ENCODE measurements at places on chromosomes 7 and 10. TPM values are rescaled to one million over a fixed set of nuclear protein-coding genes. Genes with fewer than 3 reads are reported as not detected.
A peak's percentile ranks its signal among the peaks of the same experiment; 100 is the strongest.

DNA sequence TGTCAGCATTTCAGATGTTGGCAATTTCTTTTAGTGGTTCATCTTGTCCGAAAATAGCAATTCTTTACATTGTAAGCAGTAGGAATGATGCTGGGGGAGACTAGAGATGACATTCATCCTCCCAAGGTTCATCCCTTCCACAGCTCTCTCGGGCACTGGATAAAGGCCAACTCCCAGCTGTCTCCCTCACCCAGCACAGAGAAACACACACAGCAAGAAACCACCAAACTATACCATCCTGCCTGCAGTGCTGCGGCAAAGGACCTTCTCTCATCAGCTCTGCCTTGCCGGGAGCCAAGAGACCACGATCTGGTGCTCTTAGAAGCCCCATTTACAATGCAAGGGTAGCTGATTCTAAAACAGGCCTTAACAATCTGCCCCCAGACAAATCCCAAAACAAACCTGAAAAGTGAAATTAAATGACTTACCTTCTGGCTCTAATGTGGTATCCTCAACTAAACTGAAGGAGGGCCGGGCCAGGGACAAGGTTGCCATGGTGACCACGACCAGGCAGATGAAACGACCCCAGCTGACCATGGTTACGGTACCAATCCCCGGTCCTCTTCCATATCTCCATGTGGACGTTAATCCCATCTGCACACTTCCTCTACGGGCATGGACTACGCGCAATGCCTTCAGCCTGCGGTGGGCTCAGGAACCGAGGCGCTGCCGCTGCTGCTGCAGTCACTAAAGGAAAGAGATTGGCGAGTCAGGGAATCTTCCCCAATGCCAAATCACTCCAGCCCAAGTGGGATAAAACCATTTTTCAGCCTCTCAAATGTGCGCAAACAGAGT lies 4.8 kb downstream of the FGFR2 start:
- H3K27me3 ChIP-seq, result no peaks in the 10 kb centered on the region
- H3K27ac ChIP-seq, result no peak overlapping the region
- DNase-seq, result no peak
- H3K4me3 ChIP-seq, result no peak overlapping the region

DNA sequence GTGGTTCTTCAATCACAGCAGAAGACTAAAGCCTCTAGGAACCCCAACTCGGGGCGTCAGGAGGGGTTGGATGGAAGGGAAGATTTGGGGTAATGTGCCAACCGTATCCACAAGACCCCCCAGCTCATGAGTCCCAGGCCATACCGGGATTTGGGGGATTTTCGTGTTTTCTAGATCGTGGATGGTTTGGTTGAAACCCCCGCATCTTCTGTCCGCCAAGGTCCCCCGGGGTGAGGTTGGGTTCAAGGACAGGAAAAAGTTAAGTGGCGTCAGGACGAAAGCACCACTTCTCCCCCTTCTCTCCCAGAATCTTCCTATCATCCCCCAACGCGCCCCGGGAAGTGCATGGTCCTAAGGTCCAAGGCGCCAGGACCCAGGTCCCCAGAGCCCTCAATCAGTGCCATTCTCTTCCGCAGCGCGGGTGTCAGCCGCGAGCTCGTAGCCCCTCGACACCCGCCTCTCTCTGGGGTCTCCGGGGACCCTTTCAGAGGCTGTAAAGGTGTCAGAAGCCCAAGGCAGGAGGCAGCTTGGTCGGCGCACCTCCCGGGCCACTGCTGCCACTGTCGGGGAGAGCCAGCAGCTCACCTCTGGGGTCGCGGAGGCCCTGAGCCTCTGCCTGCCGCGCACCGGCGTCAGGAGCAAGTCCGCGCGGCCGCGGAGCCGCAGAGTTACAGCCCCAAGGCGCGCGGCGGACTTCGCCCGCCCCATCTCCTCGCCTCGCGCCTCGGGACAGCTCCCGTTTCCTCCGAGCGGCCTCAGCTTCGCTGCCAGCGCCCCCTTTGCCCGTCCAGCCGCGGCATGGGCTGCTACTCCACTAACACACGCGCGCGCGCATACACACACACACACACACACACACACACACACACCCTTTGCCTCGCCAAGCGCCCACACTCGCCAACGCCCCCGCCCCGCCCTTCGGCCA lies 1.5 kb downstream of the MKX start:
- no peaks in the 10 kb centered on the region for H3K36me3 ChIP-seq
- no peaks in the 10 kb centered on the region for H3K27me3 ChIP-seq
- H3K4me1 ChIP-seq, result peaks cover 31% of the 10 kb centered on the region
- DNase-seq, result peak; percentile 18
- H3K4me3 ChIP-seq, result peak overlapping the region; percentile 38

DNA sequence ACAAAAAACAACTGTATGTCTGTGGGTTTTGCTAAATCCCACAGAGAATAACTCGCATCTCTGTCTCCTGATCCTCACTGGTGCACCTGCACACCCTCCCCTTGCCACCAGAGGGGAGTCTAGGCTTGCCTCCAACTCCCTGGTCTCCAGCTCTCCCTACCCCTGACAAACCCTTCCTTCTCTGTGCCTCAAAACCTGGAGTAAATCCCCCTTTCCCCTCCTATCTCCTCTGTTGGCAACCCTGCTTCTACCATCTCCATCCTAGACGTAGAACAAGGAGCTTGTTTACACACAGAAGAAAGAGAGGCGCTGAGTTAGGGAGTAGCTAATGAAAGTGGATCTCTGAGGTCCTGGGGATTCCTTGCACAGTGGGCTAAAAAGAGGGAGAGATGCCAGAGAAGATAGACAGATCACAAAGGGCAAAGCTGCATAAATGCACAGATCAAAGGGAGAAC lies 6.0 kb downstream of the MBLAC1 start:
- H3K4me1 ChIP-seq, result peaks cover 14% of the 10 kb centered on the region
- H3K4me3 ChIP-seq, result no peak overlapping the region
- no peaks in the 10 kb centered on the region for H3K36me3 ChIP-seq
- H3K27ac ChIP-seq, result peak overlapping the region; percentile 9
- H3K27me3 ChIP-seq, result no peaks in the 10 kb centered on the region

GRCh38 chr10:124612611-124613498 lies 131.3 kb downstream of the FAM53B start:
- no peaks in the 10 kb centered on the region for H3K27me3 ChIP-seq
- H3K4me3 ChIP-seq, result no peak overlapping the region
- H3K27ac ChIP-seq, result no peak overlapping the region
- H3K36me3 ChIP-seq, result no peaks in the 10 kb centered on the region
- peaks cover 15% of the 10 kb centered on the region for H3K4me1 ChIP-seq

COL17A1 gene
- total RNA-seq, result 30.6 TPM

DNA sequence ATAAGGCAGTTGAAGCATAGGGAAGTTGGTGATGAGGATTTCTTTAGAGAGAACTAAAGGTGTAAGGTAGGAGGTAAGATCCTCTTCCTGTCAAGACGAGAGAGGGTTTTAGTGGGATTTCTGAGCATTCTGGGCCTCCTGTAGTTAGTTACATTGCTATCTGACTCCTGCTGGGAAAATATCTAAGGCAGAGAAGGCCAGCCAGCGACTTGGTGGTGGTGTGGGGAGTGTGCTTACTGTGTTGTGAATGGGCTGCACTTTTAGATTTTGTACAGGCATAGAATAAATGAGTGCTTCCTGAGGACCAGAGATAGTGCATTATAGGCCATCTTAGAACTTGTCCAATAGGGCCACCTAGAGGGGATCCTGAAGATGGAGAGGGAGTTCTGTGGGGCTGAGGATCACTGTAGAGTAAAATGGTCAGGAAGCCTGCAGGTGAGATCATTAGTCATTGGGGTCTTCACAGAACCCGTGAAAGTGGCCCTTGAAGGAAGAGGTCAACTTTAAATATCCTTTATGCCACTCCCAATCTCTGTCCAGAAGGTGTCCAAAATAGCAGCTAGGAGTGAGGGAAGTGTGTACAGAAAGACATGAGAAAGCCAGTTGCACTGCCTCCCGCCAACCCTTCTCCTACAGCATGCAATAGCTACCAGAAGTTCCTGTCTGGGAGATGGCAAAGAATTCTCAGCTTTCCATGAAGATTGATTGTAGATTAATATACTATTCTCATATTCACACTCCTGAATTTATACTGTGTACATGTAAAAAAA lies 266.6 kb downstream of the POLR1F start:
- H3K36me3 ChIP-seq, result no peaks in the 10 kb centered on the region
- no peak overlapping the region for H3K27ac ChIP-seq
- no peaks in the 10 kb centered on the region for H3K27me3 ChIP-seq
- DNase-seq, result no peak

GRCh38 chr7:139758388-139758787 lies 19.4 kb downstream of the HIPK2 start:
- no peaks in the 10 kb centered on the region for H3K36me3 ChIP-seq
- no peaks in the 10 kb centered on the region for H3K4me1 ChIP-seq
- no peaks in the 10 kb centered on the region for H3K27me3 ChIP-seq
- no peak overlapping the region for H3K27ac ChIP-seq
- H3K4me3 ChIP-seq, result no peak overlapping the region

- H3K36me3 ChIP-seq, result no peaks in the 10 kb centered on the region
- no peak overlapping the region for H3K4me3 ChIP-seq
- no peaks in the 10 kb centered on the region for H3K27me3 ChIP-seq
- H3K27ac ChIP-seq, result no peak overlapping the region
Measured at GRCh38 chr10:123858077-123858681, 33.4 kb downstream of the CPXM2 start.

GRCh38 chr10:61903928-61904344 lies 2.4 kb downstream of the ARID5B start:
- no peaks in the 10 kb centered on the region for H3K36me3 ChIP-seq
- H3K27ac ChIP-seq, result peak overlapping the region; percentile 97
- no peaks in the 10 kb centered on the region for H3K27me3 ChIP-seq
- no peak for DNase-seq
- peaks cover 9% of the 10 kb centered on the region for H3K4me1 ChIP-seq

- no peak overlapping the region for H3K27ac ChIP-seq
- no peaks in the 10 kb centered on the region for H3K36me3 ChIP-seq
- H3K27me3 ChIP-seq, result no peaks in the 10 kb centered on the region
- DNase-seq, result no peak
Measured at GRCh38 chr10:32159264-32159663, 103.0 kb upstream of the KIF5B start.

- H3K4me3 ChIP-seq, result no peak overlapping the region
- H3K4me1 ChIP-seq, result no peaks in the 10 kb centered on the region
- H3K27ac ChIP-seq, result no peak overlapping the region
- no peaks in the 10 kb centered on the region for H3K27me3 ChIP-seq
- H3K36me3 ChIP-seq, result no peaks in the 10 kb centered on the region
Measured at GRCh38 chr10:101879456-101880231, 36.0 kb upstream of the KCNIP2 start.

DNA sequence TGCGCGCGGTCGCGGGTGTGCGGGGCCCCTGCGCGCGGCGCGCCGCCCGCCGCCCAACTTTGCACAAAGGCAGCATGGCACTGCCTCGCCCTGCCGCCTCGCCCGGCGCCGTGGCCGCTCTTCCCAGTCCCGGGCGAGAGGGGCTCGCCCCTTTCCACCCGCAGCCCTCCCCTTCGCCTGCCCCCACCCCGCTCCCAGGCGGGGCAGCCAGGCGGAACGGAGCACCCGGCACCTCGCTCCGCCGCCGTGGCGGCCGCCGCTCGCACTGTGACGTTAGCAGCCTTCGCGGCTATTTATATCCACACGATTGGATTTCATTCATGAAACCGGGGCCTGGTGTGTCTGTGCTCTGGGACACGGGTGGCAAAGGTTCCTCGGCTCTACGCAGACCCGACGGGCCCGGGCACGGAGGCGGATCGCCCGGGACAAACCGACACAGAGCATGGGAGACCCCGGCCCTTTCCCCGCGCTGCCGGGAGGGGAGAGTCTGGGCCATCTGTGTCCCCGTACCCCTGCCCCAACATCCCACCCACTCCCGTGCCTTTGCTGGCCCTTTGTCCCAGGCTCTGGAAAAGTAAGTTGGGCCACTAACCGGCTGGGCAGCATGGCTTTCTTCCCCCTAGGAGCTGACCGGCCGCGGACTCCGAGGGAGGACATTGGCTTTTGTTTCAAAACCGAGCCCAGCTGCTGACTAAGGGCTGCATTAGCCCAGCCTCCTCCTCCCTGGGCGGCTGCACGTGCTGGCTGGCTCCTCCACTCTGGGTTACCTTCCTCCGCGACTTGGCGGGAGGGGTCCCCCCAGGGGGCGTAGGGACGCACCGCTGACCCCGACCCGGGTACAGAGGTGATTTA lies at the start of gene RHOBTB1:
RHOBTB1 (minus strand) TSS at position 128 of the 852 bp plus-strand sequence. CDS start 32,643 bp downstream, outside the sequence.
- DNase-seq, result peak; percentile 81
- H3K4me1 ChIP-seq, result peaks cover 10% of the 10 kb centered on the region
- H3K36me3 ChIP-seq, result no peaks in the 10 kb centered on the region

- peak; percentile 67 for DNase-seq
- no peaks in the 10 kb centered on the region for H3K36me3 ChIP-seq
- H3K4me3 ChIP-seq, result no peak overlapping the region
- H3K4me1 ChIP-seq, result peaks cover 48% of the 10 kb centered on the region
- H3K27me3 ChIP-seq, result no peaks in the 10 kb centered on the region
Measured at GRCh38 chr7:130891254-130892094, 157.5 kb upstream of the KLF14 start.

Measured in testis (tissue), 5 donors.